Putamen (tissue), 1 donor: ENCODE measurements at places on chromosomes 6 and 20.

DNA sequence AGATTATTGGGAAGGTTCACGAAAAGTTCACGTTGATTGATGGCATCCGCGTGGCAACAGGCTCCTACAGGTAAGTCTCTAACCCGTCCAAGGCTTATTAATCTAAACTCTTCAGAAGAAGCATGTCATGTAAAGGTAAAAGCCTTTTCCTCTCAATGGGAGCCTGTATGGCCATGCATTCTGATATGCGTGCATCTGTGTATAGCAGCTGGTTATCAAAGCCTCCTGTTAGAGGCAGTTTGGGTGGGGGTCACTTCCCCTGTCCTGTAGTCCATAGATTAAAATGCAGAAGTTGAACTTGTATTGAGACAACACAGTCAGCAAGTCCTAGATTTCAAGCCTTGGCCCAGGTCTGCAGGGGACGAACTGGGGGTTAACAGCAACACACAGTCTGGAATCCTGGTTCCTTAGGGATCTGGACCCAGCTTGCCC, 14.2 kb upstream of the DHX35 start:
- no peak for DNase-seq

- no peak for DNase-seq
Observed at GRCh38 chr20:60138256-60139220, 180.3 kb downstream of the CDH26 start.

- DNase-seq: no peak
Observed at GRCh38 chr6:165119231-165120020, 190.0 kb downstream of the C6orf118 start.

DNA sequence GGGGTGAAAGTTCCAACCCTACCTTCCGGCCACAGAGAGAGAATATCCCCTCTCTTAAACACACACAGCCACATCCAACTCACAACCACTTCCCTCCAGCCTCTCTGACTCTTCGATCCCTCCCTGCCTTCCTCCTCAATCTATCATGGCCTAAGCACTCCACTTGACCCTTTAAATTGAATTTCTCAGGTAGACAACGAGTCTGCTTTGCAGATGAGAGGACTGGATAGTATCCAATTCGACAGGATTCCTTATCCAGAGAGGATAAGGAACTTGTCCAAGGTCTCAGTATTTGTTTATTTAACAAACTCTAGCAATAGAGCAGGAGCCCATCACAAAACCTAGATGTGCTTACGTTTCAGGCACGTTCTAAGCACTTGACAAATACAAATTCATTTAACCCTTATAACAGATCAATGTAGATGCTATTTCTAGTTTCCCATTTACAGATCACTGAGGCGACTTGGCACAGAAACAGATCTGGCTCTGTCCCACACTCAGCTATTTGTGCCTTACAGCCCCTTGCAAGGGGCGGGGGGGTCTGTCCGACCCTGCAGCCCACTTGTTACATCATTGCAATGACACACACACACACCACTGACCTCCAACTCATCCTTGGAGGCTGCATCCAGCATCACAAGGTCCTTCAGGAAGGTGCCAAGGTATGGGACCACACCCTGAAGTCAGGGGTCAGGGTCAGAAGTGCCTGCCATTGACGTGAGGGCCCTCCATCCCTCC, 4.5 kb downstream of the RGL2 start:
- DNase-seq: no peak

- DNase-seq: no peak
Observed at GRCh38 chr20:50850721-50851286, 55.9 kb downstream of the BCAS4 start.

GRCh38 chr6:88963139-88964090, at the start of gene RNGTT:
TSS of gene RNGTT (minus strand) at chr6:88963618. CDS start at chr6:88963409, 209 bp downstream.
- DNase-seq: peak; percentile 98

GRCh38 chr20:42595625-42596024, 594.1 kb downstream of the PTPRT start:
- no peak for DNase-seq

GRCh38 chr6:63352069-63352543, 32.3 kb upstream of the LGSN start:
- no peak for DNase-seq

DNA sequence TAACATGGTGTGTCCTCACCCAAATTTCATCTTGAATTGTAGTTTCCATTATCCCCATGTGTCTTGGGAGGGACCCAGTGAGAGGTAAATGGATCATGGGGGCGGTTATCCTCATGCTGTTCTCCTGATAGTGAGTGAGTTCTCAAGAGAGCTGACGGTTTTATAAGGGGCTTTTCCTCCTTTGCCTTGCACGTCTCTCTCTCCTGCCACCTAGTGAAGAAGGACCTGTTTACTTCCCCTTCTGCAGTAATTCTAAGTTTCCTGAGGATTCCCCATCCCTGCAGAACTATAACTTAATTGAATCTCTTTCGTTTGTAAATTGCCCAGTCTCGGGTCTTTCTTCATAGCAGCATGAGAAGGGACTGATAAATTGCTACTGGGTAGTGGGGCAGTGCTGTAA, 789.3 kb downstream of the FRK start:
- no peak for DNase-seq

DNA sequence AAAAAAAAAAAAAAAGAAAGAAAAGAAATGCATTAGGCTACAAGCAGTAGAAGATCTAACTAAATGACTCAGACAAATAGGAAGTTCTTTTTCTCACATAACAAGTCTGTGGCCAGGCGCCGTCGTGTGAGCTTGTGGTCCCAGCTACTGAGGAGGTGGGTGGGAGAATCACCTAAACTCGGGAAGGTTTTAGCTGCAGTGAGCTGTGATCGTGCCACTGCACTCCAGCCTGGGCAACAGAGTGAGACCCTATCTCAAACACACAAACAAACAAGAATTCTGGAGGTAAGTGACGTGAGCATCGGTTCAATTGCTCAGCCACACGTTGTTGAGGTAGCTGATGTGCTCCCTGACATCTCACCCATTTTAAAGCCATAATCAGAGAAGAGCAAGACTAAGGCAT, 37.9 kb upstream of the SLC23A2 start:
- DNase-seq: no peak

DNA sequence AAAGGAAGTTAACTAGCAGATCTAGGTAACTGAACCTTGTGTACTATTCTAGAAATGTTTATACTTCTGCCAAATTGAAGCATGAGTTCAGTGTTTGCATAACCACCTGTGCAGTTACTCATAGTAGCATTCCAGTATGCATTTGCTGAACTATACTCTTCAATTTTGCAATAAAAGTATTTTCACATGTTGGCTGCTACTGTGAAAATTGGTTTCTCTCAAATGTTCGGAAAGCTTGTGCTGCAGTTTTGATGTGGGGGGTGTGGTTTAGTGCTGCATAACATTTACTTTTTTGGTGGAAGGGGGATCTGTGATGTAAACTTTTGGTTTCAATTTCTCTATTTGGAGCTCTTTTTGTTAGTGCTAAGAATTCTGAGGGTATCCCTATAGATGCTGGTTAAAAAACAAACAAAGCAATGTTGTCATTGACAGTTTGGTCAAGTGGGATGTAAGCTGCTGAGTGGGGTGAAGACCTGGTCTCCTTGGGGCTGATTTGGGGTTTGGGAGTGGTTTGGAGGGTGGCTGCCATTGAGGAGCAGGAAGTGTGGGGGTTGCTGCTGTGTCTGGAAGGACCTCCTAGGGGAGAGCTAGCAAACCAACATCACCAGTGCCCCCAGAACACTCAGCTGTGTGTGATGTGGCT, 87.8 kb downstream of the CARMIL1 start:
- no peak for DNase-seq

GRCh38 chr20:33359399-33360261, 41.7 kb downstream of the CDK5RAP1 start:
- no peak for DNase-seq

- DNase-seq: no peak
Observed at GRCh38 chr20:51121901-51122412, 99.0 kb upstream of the KCNG1 start.

GRCh38 chr20:50520222-50520880, 10.2 kb downstream of the PTPN1 start:
- no peak for DNase-seq

- peak; percentile 59 for DNase-seq
Observed at GRCh38 chr20:15411781-15412180, 1074.4 kb upstream of the FLRT3 start.

DNA sequence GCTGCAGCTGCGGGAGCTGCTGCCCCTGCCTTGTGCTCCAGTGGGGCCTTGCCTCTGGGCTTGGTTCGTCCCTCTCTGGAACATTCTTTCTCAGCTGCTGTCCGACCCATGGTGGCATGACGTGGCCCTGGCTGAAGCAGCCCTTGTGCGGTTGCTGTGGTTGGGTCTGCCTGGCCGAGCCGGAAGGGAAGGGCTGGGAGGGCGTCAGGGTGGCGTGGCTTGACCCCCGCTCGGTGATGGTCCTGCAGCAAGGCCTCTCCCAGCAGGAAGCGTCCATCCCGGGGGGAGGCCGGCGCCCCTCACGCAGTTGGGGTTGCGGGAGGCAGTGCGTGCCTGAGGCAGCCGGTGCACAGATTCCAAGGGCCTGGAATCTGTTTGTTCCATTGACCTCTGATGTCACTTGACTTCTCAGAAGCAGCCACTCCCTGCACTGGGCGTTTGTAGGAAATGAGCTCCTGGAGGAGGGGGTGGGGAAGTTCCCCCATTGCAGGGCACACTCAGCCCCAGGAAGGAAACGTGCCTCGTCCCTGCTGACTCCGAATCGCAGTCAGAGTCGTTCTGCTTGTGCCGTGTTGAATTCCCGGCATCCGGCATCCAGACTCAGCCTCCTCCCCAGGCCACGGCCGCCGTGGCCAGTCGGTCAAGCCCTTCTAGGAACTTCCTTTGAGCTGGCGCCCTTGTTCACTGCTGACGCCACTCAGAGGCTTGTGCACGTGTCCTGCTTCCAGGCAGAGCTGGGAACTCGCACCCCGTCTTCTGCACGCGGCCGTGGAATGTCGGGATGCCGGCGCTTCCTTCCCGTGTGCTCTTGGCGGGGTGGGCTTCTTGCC, 9.7 kb upstream of the TNFRSF6B start:
- no peak for DNase-seq

DNA sequence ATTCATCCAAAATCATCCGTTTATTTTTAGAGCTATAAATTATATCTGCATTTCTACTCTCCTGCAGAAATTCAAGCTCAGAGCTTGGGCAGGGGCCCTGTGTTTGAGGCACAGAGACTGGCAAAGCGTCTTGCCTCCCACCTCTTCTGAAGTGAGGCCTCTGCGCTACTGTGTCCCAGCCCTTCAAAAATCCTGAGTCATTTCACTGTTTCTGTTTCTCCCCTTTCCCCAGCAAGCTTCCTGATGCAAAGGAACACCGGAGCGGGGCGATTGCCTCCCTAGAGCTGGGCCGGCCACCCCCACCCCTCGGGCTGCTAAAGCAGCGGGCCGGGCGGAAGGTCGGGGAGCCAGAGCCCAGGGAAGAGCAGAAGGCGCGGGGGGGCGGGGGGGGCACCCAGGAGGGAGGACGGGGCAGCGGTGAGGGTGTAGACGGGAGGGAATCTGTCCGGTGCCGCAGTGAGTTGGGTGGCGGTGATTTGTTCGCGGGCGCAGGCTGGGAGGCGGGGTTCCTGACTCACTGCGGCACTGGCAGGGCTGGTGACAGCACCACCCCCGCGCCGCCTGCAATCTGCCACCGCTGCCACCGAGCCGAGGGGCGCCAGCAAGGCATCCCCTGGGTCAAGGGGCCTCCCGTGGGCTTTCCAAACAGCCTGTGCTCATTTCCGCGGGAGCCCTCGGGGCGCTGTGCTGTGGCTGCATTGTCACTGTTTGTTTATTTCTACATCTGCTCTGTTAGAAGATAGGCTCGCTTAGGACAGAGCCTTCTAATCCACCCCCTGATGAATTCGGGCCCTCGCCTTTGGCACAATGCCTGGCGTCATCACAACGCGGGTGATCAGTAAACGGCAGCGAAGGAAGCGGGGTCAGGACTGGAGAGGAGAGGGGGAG, 46.5 kb upstream of the SNAP25 start:
- DNase-seq: peak; percentile 66

- DNase-seq: no peak
Observed at GRCh38 chr6:3894590-3895311, 45.6 kb downstream of the FAM50B start.

- DNase-seq: no peak
Observed at GRCh38 chr6:3546121-3546520, 89.3 kb upstream of the SLC22A23 start.

- DNase-seq: no peak
Observed at GRCh38 chr6:136235233-136235564, 14.9 kb downstream of the MTFR2 start.

DNA sequence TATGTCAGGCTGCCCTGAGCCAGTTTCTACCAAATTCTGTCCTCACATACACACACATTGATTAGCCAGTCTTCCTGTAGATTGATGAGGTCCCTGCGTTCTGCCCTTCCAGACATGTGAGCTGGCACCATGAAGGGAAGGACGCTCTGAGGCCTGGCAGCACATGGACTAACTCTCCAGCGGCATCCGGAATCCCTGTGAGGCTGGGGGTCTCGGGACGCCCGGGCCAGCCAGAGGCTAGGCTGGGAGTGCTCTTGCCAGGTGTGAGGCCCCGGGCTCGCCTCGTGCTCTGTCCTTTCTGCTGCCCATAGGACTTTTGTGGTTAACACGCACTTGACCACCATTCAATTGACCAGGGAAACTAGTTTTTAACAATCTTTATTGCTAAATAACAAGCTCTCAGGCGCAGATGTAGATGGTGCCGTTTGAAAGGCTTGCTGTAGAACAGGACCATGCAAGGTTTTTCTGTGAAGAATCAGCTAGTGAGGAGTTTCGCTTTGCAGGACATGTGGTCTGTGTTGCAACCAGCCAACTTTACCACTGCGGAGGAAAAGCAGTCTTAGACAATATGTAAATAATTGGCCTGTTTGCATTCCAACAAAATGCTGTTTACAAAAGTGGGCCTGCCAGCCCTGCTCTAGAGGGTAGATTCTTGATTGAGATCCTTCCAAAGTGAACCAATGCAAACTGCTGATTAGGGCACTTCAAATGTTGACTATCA, 29.3 kb downstream of the FOXF2 start:
- DNase-seq: no peak

- DNase-seq: no peak
Observed at GRCh38 chr6:15352845-15353244, 107.0 kb downstream of the JARID2 start.

DNA sequence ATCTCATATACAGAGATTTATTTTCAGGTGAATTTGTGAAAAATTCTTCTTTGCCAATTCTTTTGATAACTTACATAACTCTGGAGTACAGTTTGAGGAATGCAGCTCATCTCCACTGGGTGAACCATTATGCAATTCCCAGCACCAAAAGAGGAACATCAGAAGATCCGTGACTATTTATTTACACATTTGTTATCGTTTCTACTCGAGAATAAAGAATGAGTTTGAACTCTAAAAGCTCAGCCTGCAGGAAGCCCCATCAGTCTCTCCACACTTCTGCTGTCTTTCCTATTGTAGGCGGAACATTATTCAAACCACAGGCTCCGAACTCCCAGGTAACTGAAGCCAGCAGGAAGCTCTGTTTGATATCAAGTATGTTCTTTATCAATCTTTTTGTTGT, 95.9 kb upstream of the IFNGR1 start:
- DNase-seq: no peak

GRCh38 chr20:59782986-59783640, 150.3 kb downstream of the SYCP2 start:
- peak; percentile 73 for DNase-seq
